ENCODE measurements at places on chromosomes 16 and 17. TPM values are rescaled to one million over a fixed set of nuclear protein-coding genes. Genes with fewer than 3 reads are reported as not detected.

Gene ZP2
- total RNA-seq: not detected

Gene XYLT1
- total RNA-seq: 15.7 TPM

Gene IL34
- total RNA-seq: 0.28 TPM

Gene KRTAP1-5
- total RNA-seq: not detected

Measured in activated T-helper 2 cell treated with anti-CD3 and anti-CD28 coated beads, Interferon-gamma antibody, Interleukin-2, Interleukin-4, amounts not matched to agents 10 μg/mL and 5 μg/mL and 100 μg/mL, durations not matched to agents 14 hours and 24 hours and 36 hours (primary cell).